Amygdala (tissue), 56 donors: ENCODE measurements at places on chromosomes 4 and X.

DNA sequence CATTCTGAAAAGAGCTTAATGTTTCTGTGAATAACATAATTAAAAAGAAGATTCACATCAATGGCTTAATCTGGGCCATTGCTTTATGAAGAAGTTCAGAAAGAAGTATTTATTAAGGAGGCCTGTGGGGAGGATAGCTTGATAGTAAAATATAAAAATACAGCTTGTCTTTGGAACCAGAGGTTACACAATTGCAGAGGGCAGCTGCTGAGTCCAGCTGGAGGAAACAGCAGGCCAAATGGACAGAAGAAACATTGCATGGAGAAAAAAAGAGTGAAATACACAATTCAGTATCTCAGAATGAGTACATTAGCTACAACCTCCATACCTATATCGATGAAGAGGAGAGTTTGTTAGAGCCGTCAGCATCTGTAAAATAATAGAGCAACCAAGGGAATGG lies 148.0 kb upstream of the NPY2R start:
- DNase-seq: no peak

DNA sequence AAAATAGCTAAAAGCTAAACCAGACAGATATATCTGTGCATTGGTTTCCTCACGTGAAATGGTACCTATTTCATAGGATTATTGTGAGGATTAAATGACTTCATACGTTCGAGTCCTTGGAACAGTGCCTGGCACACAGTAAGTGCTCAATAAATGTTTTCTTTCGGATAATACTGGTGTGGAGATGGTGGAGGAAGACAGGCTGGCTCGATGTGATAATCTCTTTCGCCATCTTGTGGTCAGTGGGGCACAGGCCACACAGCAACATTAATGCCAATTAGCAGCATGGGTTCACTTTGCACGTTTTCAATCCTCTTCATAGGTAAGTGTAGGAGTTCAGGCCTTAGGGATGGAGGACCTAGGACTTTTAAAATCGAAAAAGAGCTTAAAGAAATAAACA lies 9.3 kb downstream of the PAGE4 start:
- DNase-seq: peak; percentile 2

DNA sequence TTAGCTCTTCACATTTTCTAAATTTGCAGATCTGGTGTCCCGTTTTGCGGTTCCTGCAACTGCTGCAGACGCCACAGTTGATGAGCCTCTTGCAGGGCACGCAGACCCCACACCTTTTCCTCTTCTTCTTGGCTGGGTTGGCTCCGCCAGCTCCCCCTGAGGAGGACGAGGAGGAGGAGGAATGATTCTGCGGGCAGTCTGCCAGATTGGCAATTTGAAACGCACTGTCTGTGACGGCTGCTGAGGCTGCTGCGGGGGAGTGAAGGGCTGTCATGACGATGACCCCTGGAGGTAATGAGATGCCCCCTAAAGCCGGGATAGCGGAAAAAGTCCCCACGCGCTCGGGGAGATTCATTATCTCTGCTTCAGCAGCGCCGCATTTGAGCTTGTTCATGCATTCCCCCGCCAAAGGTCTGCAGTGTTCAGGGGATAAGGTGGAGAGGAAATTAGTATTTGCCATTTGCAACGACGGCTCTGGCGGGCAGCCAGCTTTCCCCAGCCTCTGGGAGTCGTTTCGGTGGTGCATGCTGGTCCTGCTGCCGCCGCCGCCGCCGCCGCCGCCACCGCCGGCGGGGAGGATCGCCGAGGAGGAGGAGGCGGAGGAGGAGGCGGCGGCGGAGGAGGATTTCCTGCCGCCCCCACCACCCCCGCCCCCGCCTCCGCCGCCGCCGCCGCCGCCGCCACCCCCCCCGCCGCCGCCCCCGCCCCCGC lies 3.8 kb downstream of the CXXC4 start:
- DNase-seq: peak; percentile 58

- DNase-seq: no peak
These were observed 171.5 kb downstream of the PCDH18 start for GRCh38 chr4:137360761-137361160.

DNA sequence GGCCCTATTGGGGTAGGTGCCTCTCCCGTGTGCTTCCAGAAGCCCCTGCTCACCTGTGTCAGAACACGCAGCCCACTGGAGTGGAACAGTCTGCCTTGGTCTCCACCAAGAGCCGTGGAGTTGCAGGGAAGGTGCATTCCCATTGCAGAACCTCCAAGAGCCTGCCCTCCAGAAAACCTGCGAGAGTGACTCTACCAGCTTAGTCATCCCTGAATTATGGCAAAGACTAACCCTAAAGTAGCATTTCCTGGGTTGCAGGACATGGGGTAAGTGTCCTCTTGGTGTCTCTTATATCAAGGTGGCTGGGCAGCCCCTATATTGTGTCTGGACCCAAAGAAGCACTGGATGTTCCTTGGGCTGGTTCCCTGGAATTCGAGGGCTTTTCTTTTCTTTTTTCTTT lies 224.6 kb downstream of the BCOR start:
- no peak for DNase-seq

DNA sequence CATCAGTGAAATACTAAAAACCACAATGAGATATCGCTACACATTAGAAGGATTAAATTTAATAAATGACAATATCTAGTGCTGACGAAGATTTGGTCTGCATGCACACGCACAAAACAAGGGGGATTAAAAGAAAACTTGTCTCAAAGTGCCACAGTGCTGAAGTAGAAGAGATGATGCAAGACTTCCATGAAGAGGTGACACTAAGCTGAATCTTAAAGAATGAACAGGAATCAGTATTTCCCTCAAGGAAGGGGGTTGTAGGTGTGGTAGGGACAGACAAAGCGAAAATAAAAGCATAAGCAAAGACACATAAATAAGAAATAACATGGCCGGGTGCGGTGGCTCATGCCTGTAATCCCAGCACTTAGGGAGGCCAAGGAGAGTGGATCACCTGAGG lies 33.5 kb downstream of the CNOT6L start:
- no peak for DNase-seq

- DNase-seq: no peak
These were observed 35.9 kb upstream of the GUCY1B1 start for GRCh38 chr4:155722816-155723499.
